Adrenal gland (tissue), 19 donors: ENCODE measurements at places on chromosomes 13 and 19. TPM values are rescaled to one million over a fixed set of nuclear protein-coding genes. Genes with fewer than 3 reads are reported as not detected.

- DNase-seq: no peak
- H3K4me1 ChIP-seq: peaks cover 62% of the 10 kb centered on the region
- no peak overlapping the region for H3K4me3 ChIP-seq
- H3K36me3 ChIP-seq: no peaks in the 10 kb centered on the region
These were observed 12.2 kb downstream of the BRD4 start for GRCh38 chr19:15320116-15320515.

The SLC25A41 gene
- 0.28 TPM for total RNA-seq

- H3K4me1 ChIP-seq: no peaks in the 10 kb centered on the region
- no peaks in the 10 kb centered on the region for H3K27me3 ChIP-seq
- no peak for DNase-seq
These were observed 262.8 kb upstream of the RFC3 start for GRCh38 chr13:33554919-33555791.

DNA sequence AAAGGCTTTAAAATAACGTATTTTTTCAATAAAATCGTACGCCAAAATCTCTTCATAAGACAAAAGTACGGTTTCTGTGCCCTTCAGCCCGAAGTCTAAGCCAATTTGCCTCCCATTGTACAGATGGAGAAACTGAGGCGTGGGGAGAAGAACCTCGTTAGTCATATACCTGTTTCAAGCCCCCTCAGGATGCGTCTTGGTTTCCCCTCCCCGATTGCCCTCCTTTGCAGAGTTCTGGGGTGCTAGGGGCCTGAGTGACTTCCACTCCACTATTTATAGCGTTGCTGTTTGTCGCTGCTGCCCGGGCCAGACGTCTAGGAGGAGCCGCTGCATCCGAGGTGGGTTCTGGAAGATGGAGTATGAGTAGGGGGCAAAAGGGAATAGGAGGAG lies 2.3 kb upstream of the LTBP4 start:
- H3K4me1 ChIP-seq: peaks cover 18% of the 10 kb centered on the region
- H3K36me3 ChIP-seq: no peaks in the 10 kb centered on the region
- DNase-seq: no peak
- no peak overlapping the region for H3K27ac ChIP-seq
- peaks cover 15% of the 10 kb centered on the region for H3K27me3 ChIP-seq

The RFPL4AL1 gene
- not detected for total RNA-seq

DNA sequence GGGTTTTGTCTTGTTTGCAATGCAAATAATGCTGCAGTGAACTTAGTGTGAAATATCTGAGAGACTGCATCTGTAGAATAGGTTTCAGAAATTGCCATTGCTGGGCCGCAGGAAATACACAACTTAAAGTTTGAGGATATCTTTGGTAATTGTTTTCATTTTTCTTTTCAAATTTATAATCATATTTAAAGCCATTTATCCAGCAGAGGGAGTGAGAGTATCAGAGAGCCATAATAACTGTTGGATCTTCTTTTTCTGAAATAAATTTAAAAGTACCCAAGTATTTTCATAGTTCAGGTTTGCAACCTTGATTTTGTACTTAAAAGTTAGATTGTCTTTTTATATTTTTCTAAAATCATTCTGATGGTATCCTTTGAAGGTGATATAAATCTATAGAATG lies 99.4 kb downstream of the ZMYM2 start:
- H3K4me1 ChIP-seq: no peaks in the 10 kb centered on the region
- no peak for DNase-seq
- no peaks in the 10 kb centered on the region for H3K36me3 ChIP-seq
- no peak overlapping the region for H3K27ac ChIP-seq
- H3K4me3 ChIP-seq: no peak overlapping the region
- H3K27me3 ChIP-seq: no peaks in the 10 kb centered on the region

GRCh38 chr13:60351326-60351725 lies 45.7 kb upstream of the TDRD3 start:
- H3K27me3 ChIP-seq: no peaks in the 10 kb centered on the region
- no peaks in the 10 kb centered on the region for H3K4me1 ChIP-seq
- H3K27ac ChIP-seq: no peak overlapping the region
- DNase-seq: no peak

The NCCRP1 gene
- total RNA-seq: 0.11 TPM

- no peaks in the 10 kb centered on the region for H3K36me3 ChIP-seq
- DNase-seq: no peak
- no peak overlapping the region for H3K27ac ChIP-seq
- H3K4me3 ChIP-seq: no peak overlapping the region
These were observed 7.8 kb downstream of the CIC start for GRCh38 chr19:42276821-42277220.

GRCh38 chr19:13670846-13671245 lies 93.5 kb upstream of the MRI1 start:
- H3K27me3 ChIP-seq: no peaks in the 10 kb centered on the region
- DNase-seq: no peak
- H3K36me3 ChIP-seq: no peaks in the 10 kb centered on the region
- no peak overlapping the region for H3K4me3 ChIP-seq
- no peak overlapping the region for H3K27ac ChIP-seq
- no peaks in the 10 kb centered on the region for H3K4me1 ChIP-seq

GRCh38 chr19:15212711-15213110 lies 11.9 kb upstream of the NOTCH3 start:
- H3K27me3 ChIP-seq: no peaks in the 10 kb centered on the region
- no peak overlapping the region for H3K4me3 ChIP-seq
- no peak for DNase-seq
- no peaks in the 10 kb centered on the region for H3K4me1 ChIP-seq
- no peak overlapping the region for H3K27ac ChIP-seq
- no peaks in the 10 kb centered on the region for H3K36me3 ChIP-seq

DNA sequence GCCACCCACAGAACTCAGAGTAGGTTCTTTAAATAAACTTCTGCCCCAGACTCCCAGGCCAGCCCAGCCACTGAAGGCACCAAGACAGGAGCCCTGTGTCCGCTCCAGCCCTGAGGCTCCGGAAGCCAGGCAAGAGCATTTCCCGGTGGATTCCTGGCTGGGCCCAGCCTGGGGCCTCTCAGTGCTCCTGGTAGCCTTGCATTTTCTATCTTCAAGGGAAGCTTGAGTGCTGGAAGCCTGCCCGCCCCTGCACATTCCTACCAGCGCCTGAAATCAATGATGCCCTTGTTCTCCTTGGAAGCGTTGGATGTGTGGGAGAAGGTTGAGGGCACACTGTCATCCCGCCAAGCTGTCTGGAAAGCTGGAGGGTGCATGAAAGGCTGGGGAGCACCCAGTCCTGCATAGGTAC lies 70.3 kb downstream of the ALOX5AP start:
- H3K4me3 ChIP-seq: no peak overlapping the region
- peaks cover 18% of the 10 kb centered on the region for H3K4me1 ChIP-seq
- H3K27me3 ChIP-seq: no peaks in the 10 kb centered on the region
- no peaks in the 10 kb centered on the region for H3K36me3 ChIP-seq
- H3K27ac ChIP-seq: peak overlapping the region; percentile 1

DNA sequence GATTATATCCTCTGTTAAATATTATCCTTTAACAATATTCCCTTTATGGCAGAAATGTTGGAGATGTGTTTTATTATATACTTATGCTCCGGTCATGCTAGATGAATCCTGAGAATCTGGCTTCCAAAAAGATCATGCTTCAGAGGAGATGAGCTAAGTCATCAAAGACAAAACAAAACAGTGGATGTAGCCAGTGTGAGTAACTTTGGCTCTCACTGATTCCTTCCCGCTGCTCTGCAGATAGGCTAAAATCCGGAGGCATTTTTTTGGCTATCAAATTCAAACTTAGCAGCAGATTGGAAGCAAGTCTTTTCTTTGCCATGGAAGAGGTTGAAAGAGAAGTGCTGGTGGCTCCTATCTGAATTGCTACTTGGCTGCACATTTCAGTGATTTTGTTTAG lies 295.9 kb downstream of the GPC6 start:
- no peaks in the 10 kb centered on the region for H3K4me1 ChIP-seq
- H3K27ac ChIP-seq: no peak overlapping the region
- no peak for DNase-seq
- H3K27me3 ChIP-seq: no peaks in the 10 kb centered on the region

DNA sequence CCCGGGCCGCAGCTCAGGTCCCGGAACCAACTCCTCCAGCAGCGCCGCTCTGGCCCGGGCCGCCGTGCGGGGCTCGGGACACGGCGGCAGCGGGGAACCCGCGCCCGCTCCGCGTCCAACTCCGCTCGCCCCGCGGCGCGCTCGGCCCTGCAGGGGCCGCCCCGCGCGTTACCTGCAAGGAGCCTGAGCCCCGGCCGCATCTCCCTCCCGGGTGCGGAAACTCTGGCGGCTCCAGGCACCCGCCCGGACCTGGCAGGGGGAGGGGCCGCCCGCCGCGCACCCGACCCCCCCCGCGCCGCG lies at the start of gene TMTC4:
Gene TMTC4 (minus strand): TSS at position 224 of the 300 bp plus-strand sequence. CDS start 4,433 bp downstream, outside the sequence.
- H3K36me3 ChIP-seq: no peaks in the 10 kb centered on the region
- H3K4me1 ChIP-seq: no peaks in the 10 kb centered on the region
- peak within 1 kb of the TSS; percentile 25 for H3K4me3 ChIP-seq
- H3K27me3 ChIP-seq: no peaks in the 10 kb centered on the region
- no peak for DNase-seq

DNA sequence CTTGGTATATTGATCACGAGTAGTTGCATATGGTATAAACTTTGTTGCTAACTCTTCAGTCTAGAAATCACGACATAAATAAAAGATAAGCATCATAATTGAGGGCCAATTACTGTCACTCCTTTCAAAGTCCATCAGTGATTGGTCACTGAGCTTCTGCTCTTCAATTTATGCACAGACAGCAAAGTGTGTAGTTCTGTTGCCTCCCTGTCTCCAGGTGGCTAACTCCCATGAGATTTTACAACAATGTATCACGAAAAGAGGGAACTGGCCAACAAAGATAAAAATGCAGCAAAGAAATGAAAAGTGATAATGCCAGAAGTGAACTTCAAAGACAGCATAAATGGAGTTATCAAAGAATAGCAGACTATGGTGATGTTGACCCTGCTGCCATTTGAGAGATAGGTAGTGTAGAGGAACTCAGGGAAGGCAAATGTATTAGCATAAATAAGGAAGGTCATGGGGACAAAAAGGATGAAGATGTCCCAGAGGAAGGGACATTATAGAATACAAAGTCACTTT lies 12.7 kb upstream of the TNFSF14 start:
- no peaks in the 10 kb centered on the region for H3K36me3 ChIP-seq
- no peak for DNase-seq
- H3K27ac ChIP-seq: no peak overlapping the region
- no peaks in the 10 kb centered on the region for H3K4me1 ChIP-seq
- H3K4me3 ChIP-seq: no peak overlapping the region
- no peaks in the 10 kb centered on the region for H3K27me3 ChIP-seq

- H3K27me3 ChIP-seq: no peaks in the 10 kb centered on the region
- H3K36me3 ChIP-seq: no peaks in the 10 kb centered on the region
- no peak overlapping the region for H3K27ac ChIP-seq
These were observed 97.7 kb downstream of the TEX29 start for GRCh38 chr13:111418101-111418500.

DNA sequence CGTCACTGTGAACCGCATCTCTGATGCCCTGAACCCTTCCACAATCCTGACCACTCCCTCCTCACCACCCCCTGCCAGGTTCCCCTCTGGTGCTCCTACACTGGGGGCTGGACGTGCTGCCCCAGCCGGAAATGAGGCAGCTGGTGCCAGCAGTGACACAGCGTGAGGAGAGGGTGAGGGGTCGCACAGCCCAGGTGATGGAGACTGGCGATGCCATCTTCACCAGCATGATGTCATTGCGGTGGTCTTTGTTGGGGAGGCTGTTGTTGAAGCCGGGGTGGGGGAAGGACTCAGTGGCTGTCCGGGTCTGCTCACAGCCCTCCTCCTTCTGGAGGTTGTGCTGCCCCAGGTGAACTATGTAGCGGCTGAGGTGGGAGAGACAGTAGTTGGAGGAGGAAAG lies 2.5 kb downstream of the KLK11 start:
- no peak overlapping the region for H3K27ac ChIP-seq
- DNase-seq: no peak
- no peak overlapping the region for H3K4me3 ChIP-seq

GRCh38 chr19:7676854-7677253 lies at the start of gene MCEMP1:
Gene MCEMP1, plus strand, starts transcription at chr19:7677090. Its CDS starts 31 bp downstream, at chr19:7677121.
- no peak within 1 kb of the TSS for H3K27ac ChIP-seq
- no peak within 1 kb of the TSS for H3K4me3 ChIP-seq
- no peak for DNase-seq
- no peaks in the 10 kb centered on the region for H3K36me3 ChIP-seq

DNA sequence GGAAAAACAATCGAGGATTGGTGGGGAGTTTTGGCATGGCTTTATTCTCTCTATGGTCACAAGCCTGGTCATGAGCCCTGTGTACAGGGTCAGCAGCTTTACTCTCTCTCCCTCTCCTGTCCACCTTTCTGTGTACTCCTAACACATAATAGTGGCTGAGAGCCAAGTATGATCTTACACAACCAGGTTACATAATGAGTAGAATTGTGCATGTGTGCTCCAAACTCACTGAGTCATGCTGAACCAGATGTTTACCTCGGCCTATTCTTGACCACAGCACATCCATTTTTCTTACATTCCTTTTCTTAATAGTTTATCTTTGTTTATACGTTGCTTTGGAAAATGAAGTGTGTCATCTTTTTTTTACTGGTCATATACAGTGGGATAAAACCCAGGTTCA lies 53.1 kb downstream of the ZNF254 start:
- no peaks in the 10 kb centered on the region for H3K36me3 ChIP-seq
- H3K4me3 ChIP-seq: no peak overlapping the region
- no peak overlapping the region for H3K27ac ChIP-seq
- DNase-seq: no peak
- no peaks in the 10 kb centered on the region for H3K4me1 ChIP-seq
- H3K27me3 ChIP-seq: no peaks in the 10 kb centered on the region

DNA sequence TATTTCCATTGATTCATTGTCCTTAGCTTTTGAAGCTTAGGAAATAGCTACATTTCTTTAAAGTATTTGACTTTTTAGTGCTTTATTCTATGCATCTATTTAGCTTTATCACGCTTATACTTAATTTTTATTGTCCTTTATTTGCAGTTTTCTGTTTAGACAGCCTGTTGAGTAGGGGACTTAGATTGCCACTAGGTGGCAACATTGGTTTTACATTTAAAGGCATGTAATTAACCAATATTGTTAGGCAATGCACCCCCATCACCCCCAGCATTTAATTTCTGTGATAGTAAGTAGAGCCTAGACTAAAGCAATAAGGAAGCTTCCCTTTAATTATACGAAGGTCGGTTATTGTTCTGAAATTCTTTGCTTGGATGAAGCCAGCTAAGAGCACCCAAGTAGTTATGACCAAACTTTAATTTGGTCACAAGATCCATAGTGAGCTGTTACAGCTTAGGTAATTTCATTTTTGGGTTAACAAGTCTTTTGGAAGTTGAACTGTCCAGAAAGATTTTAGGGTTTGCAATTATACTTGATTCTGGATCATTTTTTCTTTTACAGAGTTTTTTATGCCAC lies 36.5 kb downstream of the B3GLCT start:
- no peaks in the 10 kb centered on the region for H3K4me1 ChIP-seq
- H3K27me3 ChIP-seq: no peaks in the 10 kb centered on the region
- no peaks in the 10 kb centered on the region for H3K36me3 ChIP-seq
- H3K27ac ChIP-seq: no peak overlapping the region
- no peak for DNase-seq
